ENCODE measurements at places on chromosomes 7 and 10.

GRCh38 chr7:3592401-3593134 is 291.5 kb downstream of the SDK1 start:
- DNase-seq = no peak

DNA sequence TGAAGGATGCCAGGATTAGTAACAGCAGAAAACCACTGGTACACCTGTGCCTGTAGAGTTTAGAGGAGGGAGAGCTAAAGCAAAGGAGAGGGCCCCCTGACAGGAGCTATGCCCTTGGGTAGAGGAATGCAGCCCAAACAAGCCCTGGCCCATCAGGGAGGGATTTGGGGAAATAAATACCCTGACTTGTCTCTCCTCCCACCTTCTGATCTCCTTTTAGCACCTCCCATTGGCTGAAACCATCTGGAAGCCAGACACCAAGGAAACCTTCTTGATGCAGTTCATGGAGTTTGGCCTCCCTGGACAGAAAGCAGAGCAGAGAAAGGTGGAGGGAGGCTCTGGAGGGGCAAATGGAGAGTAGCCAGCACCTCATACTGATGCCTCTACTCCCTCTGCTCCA is 45.3 kb downstream of the ADRA2A start:
- DNase-seq = no peak

DNA sequence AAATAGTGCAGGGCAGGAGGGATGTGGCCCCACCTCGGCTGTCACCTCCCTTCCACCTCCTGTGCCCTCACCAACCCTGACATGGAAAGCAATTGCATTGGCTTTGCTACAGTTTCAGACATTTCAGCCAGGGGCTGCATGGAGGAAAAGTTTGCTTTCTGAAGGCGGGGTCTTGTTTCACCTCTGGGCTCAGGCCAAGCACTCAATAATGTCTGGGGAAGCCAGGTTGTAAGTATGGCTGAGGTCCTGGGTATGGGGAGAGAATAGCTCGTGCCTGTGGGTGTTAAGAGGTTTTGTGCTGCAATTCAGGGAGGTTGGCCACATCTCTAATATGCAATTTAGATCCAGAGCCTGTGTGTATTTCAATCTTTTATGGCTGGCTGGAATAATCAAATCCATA is 238.4 kb upstream of the MKI67 start:
- no peak for DNase-seq

- DNase-seq = no peak
Measured at GRCh38 chr10:122269059-122269687, 1.9 kb upstream of the BTBD16 start.

DNA sequence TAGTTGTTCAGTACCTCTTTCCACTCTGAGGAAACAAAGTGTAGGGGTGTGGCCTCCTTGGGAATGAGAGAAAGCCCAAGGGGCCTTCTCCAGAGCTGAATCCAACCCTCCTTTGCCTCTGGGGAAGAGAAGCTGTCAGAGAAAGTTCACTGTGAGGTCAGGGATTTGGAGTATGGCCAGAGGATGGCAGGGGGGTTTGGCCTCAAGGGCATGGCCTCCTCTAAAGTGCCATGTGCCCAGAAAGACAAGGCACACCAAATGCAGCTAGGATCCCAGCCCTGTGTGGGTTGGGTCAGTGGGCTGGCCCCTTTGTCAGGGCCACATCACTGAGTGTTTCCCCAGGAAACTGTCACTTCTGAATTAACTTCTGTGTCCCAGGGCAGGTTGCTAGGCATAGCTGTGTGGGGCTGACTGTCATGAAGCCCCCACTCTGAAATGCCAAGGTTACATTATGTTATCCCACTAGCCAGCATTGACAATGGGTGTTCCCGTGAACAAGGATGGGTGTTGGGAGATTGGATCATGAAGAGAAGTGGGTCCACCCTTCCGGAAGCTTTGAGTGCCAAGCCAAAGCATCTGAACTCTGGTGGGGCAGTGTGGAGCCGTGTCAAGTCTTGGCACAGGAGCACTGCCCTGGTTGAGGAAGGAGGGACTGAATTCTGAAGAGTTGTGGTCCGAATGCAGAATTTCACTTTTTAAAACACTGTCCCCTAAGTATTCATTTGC is 123.3 kb downstream of the ZMIZ1 start:
- DNase-seq = no peak

DNA sequence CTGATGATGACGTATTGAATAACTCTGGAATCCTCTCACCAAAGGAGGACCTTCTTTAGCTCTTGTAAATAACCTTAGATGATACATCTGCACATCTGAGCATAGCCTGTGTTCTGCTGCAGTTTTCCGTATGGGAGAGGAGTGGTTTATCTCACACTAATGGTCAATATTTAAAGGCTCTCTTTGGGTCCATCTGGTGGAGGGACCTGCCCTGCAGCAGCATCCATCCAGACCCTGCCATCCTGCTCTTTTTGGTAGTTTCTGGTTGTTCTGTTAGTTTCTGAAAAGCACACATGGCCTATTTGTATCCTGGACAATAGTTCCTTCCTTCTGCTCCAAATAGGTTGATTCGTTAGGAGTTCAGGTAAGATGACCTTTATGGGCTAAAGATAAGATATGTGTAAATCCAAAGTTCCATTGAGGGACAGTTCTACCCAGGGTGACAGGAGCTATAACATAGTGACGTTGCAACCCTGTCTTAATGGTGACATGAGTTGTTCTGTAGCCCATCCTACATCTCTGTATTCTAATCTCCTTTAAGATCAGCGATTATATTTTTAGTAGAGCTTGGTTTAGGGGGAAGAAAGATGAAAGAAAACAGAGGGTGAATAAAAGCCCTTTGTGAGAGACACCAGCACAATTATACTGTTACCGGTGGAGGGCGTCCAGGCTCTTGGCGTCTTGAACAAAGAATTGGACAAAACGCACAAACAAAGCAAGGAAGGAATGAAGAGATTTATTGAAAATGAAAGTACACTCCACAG is 60.0 kb upstream of the KLF14 start:
- DNase-seq = no peak

GRCh38 chr7:151540146-151540545 is 20.5 kb upstream of the RHEB start:
- DNase-seq = no peak

DNA sequence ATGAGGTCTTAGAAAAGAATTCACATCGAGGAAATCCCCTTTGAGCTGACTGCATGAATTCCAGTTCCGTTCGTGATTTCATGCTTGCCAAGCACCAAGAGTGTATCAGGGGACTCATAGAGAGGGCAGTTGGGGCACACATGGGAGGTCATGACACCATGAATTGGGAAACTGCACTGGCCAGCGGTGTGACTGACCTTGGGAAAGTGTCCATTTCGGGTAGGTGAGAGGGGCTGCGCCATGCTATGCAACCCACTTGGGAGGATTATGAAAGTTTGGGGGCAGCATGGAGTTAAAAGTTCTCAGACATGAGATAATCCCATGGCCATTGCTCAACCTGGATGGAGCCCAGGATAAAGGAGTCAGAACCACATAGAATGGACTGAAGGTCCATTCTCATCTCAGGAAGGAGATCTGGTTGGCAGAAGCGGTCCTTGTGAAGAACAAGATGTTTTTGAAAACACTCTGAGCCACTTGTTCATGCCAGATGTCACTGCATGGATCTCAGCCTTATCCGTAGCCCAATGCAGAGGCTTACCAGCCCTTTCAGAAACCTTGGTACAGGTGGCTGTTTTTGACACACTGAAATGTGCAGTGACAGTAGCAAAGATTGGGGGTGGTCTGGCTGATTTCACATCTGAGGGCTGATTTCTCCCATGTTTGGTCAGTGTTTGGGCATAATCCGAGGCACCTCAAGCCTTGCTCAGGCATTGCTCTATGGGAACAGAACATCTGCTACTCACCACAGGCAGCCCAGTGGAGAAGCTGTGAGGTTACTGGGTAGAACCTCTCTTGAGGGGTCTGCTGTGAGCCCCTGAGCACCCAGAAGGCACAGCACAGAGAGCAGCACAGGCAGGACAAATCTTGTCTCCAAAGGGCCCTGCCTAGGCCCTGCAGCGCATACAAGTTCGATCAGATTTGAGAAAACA is 252.3 kb downstream of the CXCL12 start:
- DNase-seq = no peak

GRCh38 chr10:77531441-77532001 is 106.1 kb downstream of the KCNMA1 start:
- DNase-seq = peak; percentile 66

- no peak for DNase-seq
Measured at GRCh38 chr10:28949005-28950004, 272.0 kb downstream of the BAMBI start.

DNA sequence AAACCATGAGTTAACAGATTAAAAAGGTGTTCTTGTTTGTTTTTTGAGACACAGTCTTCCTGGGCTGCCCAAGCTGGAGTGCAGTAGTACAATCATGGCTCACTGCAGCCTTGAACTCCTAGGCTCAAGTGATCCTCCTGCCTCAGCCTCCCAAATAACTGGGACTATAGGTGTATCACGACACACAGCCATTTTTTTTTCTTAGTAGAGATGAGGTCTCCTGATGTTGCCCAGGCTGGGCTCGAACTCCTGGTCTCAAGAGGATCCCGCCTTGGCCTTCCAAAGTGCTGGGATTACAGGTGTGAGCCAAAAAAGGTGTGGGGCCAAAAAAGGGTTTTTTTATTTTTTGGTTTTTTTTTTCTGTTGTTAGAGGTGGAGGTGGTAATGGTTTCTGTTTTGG is 29.3 kb downstream of the KMT2C start:
- no peak for DNase-seq

DNA sequence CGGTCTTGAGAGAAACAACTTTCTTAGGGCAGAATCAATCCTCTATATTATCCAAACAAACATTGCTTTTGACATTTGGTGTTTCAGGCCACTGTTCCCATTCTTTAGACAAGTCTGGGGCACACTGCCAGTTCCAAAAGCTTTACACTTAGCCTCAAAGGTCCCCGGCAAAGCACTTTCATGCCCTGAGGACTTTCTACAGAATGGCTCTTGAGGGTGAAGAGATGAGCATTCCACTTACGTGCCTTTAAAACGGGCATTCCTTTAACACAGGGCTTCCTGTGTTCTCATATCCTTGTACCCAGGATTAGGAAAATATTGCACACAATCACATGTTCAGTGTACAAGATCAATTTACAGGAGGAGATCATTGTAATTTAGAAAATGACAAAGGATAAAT is 13.1 kb upstream of the TMEM213 start:
- DNase-seq = no peak

DNA sequence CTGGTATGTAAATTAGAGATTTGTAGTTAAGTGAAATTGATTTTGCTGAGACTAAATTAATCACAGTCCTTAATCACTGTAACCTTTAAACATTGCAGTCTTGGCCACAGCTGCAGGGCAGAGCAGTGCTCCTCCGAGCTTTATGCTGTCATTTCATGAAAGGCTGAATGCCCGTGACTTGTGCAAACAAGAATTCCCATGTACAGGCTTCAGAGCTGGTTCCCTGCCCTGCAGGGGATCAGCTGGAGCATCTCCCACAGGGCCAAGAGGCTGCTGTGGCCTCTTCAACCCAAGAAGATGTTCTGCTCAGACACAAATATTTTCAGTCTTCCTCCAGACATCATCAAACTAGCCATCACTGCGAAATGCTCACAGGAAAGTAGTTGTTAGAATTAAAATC is 419.1 kb downstream of the AUTS2 start:
- no peak for DNase-seq

- DNase-seq = peak; percentile 20
Measured at GRCh38 chr10:113301342-113301984, 251.4 kb upstream of the HABP2 start.

DNA sequence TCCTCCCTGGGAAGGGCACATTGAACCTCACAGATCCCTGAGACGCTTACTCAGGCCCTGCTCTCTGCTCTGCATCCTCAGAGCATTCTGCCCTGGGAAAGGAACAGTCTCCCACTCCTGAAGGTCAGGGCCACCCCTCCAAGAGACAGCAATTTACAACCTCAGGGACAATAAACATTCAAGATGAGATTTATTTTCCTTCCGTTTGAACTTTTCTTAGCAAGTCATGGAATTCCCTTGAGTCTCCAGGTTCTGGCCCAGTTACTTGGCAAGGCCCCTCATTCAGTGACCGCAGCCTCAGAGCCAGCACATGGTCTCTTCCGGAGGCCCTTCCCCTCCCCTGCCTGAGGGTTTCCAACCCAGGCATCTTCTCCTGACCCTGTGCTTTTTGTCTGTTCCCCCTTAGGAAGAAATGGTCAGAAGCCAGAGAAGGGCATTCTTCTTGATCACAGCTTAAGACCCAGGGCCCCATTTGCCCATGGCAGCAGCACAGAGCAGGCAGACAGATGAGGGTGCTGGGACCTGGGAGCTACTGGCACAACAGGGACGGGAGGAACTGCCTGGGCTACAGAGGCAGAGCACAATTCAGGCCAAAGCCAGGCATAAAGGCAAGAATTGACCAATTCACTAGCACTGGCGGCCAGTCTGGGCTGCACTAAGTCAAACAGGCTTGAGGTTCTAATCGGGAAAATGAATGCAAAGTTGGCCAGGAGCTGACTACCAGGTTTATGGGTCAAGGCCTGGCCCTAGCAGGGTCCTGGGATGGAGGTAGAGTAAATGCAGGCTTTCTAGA is 56.7 kb downstream of the VSTM4 start:
- DNase-seq = no peak

DNA sequence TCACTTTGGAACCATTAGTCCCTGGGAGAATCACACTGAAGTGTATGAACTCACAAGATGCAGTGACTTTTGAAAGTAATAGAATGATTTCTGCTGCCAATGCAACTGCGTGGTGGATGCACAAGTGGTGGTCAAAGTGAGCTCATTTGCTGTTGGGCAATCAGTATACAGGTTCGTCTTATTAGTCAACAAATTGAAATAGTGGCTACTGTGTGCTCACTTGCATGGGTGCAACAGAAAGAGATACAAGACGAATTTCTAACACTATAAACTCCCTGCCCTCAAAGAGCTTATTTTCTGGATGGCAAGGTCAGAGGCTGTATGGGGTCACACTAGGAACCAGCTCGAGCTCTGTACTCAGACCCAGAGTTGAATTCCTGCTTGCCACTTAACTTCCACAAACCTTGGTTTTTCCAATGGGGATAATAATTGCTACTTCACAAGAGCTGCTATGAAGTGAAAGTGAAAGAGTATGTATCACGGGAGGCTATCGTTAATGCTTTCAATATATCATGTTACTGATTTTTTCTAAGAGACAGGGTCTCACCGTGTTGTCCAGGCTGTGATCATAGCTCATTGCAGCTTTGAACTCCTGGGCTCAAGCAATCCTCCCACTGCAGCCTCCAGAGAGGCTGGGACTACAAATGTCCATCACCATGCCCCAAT is 8.3 kb upstream of the BCL7B start:
- no peak for DNase-seq

GRCh38 chr10:68047554-68048327 is 27.3 kb downstream of the HERC4 start:
- DNase-seq = no peak

DNA sequence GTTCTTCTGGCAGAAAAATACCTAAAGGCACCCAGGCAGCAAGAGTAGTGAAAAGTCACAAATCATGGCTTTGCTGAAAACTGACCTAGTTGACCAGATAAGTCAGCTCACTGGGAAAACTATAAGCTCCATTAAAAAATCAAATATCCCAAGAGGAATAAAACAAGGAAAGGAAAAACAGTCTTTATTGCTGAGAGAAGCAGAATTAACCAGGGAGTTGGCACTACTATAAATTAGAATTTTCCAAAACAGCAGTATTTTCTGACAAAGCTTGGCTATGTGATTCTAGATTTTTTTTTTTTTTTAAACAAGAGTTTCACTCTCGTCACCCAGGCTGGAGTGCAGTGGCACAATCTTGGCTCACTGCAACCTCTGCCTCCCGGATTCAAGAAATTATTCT is 12.6 kb downstream of the CCDC172 start:
- no peak for DNase-seq

GRCh38 chr7:80018941-80019808 is 115.5 kb upstream of the GNAI1 start:
- DNase-seq = peak; percentile 67

All from BE2C (cell line).